DMS 273 treated with DMSO at 0.1 percent for 48 hours (cell line): ENCODE measurements at places on chromosomes 6 and 20.

GRCh38 chr6:166767230-166767629, 140.2 kb upstream of the RPS6KA2 start:
- no peak for DNase-seq

GRCh38 chr6:15087186-15087589, 158.7 kb upstream of the JARID2 start:
- DNase-seq, result no peak

DNA sequence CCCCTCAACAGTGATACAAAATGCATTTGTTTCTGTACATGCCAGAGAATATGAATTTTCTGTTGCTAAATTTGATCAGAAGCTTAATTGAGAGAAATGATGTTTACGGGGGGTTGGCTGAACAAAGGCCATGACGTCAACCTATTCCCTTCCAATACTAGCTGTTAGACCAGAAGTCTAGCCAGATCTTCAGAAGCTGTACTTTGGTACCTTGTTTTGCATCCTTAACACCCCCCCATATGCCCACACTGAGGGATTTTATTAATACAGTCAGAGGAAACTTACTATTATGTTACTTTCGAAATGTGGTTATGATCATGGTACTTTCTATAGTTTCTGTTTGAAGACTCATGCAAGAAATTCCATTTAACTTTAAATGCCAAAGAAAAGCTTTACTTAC, 3.1 kb downstream of the NCOA7 start:
- no peak for DNase-seq

DNA sequence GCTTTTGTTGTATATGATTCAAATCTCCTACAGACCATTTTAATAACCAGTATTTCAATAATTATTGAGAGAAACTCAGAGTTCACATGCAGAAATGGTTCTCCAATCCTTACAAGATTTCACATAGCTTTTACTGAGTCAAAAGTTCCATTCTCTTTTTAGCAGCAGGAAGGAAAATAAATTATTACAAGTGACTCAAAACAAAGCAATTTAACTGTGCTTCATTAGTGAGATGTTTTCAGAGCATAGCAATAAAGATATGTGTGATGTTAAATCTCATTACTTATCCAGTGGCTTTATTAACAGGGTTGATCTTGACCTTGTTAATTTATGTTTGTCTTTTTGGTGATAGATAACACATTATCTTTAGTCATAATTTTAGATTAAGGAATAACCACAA, 22.0 kb downstream of the KIF13A start:
- DNase-seq, result no peak

- no peak for DNase-seq
Observed at GRCh38 chr6:51303338-51303737, 484.7 kb downstream of the TFAP2B start.

DNA sequence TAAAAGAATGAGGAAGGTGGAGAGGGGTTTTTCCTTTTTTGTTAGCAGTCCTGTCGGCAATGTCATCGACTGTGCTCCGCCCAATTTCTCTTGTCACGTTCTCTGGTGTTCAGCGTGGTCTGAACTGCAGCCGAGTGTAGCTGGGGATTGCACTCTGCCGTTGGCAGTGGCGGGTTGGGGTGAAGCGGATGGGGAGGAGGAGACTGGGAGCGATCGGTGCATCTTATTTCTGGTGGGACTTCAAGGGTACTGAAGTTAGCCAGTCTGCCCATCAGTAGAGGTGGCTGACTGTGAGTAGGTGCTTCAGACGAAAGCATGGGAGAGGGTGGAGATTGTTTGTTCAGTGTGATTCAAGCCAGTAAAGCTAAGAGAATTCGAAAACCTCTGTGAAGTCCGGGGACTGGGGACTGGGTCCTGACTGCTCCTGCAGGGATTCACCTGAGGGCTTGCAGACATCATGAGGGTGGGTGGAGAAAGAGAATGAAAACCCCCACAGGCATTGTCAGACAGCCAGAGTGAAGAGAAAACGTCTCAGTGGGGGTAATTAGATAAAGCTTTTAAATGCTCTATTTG, 5.1 kb downstream of the RREB1 start:
- DNase-seq, result no peak

DNA sequence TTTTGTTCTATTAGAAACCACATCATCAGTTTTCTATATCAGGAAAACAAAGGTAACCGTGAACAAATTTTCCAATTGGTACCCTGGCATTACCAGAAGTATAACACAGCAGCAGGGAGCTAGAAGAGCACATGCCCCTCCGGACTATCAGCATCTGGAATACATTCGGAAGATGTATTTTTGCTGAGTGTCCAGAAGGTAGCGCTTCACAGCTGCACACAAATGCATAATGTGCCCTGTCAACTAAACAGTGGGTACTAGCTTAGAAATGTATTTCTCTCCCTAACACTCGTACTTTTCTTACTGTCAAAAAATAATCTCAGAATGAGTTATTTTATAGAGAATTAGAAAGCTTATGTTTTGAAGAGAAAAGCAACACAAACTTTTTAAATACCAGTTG, 77.6 kb downstream of the HUS1B start:
- no peak for DNase-seq

- DNase-seq, result no peak
Observed at GRCh38 chr6:127198549-127198948, 68.1 kb upstream of the RNF146 start.

DNA sequence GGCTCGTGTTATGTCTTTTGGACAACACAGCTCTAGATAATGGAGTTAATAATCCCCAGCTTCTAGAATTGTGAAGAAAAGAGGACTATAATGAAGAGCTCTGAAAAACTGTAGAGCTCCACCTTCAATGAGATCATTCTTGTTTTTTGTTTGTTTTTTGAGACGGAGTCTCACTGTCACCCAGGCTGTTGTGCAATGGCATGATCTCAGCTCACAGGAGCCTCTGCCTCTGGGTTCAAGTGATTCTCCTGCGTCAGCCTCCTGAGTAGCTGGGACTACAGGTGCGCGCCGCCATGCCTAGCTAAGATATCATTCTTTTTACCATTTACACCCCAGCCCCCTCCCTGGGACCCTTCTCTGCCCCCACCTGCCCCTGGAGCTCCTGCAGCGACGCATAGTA, 36.6 kb downstream of the ERGIC3 start:
- DNase-seq, result no peak

GRCh38 chr6:98831959-98832283, 2.5 kb upstream of the POU3F2 start:
- no peak for DNase-seq

GRCh38 chr6:39085129-39085797, 29.7 kb downstream of the SAYSD1 start:
- DNase-seq, result no peak

DNA sequence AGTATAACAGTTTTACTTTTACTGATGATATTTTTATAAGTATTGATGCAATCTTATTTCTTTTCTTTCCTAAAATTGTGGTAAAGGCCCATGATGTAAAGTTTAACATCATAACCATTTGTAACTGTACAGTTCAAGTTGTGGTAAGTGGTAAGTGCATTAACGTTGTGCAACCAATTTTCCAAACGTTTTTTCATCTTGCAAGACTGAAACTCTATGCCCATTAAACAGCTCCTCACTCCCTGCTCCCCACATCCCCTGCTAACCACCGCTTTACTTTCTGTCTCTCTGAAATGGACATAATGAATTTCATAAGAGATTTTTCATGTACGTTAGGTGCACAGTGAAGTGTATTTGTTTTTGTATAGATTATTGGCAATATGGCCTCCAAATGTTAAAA, 106.0 kb downstream of the PACRG start:
- DNase-seq, result no peak

DNA sequence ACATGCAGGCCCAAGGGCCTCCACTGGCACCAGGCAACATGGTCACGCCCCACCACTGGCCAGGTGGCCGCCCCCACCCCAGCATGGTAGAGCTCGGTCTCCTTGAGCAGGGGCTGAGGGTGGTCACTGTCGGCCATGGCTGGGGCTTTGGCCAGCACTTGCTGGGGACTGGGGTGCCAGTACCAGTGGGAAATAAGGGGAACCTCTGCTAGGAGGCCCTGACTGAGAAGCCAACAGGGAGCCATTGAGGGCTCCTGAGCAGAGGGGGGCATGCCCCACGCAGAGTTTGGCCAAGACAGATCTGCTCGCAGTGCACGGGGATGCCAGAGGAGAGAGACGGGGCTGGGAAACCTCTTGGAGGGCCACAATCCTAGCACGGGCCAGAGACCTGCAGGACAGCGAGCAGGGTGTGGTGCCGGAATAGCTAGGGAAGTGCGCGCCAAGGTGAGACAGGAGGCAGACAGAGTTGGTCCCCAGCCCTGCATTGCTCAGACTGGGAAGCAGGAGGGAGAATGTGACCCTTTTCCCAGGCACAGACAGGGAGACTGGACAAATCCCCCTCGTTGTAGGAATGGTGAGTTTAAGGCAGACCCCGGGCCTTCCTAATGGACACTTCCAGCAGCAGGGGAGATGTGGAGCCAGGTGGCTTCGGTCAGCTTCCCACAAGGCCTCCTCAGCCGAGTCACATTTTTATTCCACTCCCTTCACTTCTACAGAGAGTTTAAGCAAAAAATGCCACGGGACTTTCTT, 179.0 kb upstream of the CST7 start:
- no peak for DNase-seq

DNA sequence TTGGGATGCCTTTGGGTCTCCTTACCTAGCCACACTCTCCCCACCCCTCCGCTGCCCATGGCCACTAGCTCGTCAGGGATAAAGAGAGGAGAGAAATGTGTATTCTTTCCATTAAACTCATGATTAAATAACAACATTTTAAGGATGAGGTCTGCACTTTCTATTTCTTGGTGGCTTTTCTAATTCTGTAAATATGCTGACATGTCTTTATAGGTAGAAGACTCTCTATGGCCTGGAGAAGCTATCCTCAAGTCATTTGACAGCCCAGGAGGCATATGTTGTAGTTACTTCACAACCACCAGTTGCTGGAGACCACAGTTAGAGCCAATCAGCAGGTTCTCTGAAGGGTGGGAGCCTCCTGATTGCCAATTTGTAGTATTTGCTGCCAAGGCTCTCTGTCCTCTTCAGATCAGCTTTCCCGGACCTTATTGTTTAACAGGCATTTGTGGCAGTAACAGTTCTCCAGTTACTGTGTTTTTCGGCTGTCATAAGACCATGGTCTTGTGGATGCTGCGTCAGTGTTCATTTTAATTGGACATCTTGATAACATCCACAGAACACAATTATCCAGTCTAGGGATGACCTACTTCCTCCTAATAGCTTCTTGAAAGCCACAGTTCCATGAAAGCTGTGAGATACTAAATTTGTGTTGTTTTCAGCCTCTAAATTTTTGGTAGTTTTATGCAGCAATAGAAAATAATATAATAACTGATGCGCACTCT, 205.0 kb upstream of the KCNQ5 start:
- no peak for DNase-seq
